GM03348 (cell line): ENCODE measurements at places on chromosomes 6 and 20.

GRCh38 chr6:24743265-24743943 is 24.4 kb upstream of the C6orf62 start:
- peak; percentile 77 for DNase-seq

GRCh38 chr6:163405412-163406309 is 8.9 kb upstream of the QKI start:
- DNase-seq: peak; percentile 50

DNA sequence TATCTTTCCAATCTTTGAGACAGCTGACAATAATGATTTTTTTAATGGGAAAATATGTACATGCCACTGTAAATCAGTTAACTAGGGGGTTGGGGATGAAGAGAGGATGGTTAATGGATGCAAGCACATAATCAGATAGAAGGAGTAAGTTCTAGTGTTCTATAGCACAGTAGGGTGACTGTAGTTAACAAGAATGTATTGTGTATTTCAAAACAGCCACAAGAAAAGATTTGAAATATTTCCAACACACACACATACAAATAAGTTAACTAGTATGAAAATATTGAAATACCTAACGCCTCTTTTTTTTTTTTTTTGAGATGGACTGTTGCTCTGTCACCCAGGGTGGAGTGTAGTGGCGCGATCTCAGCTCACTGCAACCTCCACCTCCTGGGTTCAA is 153.4 kb upstream of the SALL4 start:
- DNase-seq: no peak

GRCh38 chr6:118869350-118869749 is 24.6 kb upstream of the ASF1A start:
- DNase-seq: peak; percentile 23

DNA sequence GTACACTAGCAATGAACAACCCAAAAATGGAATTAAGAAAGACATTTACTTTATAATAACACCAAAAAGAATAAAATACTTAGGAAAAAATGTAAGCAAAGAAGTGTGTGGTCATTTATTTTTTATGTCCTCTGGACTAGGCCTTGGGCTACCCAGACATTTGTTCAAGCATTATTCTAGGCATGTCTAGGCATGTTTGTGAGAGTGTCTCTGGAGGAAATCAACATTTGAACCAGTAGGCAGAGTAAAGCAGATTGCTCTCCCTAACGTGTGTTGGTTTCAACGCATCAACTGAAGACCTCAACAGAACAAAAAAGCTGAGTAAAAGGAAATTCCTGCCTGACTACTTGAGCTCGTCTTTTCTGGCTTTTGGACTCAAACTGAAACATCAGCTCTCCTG is 84.5 kb downstream of the ANKEF1 start:
- no peak for DNase-seq

- DNase-seq: no peak
Measured at GRCh38 chr20:47237715-47238114, 118.8 kb downstream of the ZMYND8 start.

GRCh38 chr6:168165891-168166290 is 86.9 kb upstream of the FRMD1 start:
- DNase-seq: no peak

DNA sequence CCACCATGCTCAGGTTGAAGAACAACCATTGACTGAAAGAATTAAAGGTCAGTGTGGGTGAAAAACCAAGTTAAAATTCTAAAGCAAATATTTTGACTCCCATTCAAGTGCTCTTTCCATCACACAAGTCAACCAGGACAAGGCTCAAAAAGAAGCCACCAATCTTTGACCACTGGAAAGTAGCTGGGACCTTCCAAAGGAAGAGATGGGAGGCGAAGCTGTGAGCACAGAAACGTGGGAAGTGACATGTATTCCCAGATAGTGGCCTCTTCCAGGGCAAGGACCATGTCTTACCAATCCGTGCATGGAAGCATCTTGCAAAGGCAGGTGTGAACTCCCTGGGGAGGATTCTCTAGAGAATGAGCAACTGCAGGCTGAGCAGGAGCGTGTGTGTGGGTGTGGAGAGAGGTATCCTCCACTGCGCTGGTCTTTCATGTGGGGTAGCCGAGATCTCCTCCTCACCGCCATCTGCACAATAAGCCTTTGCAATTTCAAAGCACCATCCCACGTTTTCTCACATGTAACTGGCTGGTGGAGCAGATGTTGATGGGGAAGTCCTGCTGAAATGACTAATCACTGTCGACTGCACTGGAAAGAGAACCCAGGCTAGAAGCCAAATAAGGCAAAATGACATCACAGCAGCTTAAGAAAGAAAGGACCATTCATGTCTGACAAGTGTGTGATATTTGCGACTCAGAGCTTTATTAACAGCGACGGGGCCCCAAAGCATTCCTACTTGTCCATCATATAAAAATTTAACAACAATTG is 189.4 kb upstream of the RREB1 start:
- peak; percentile 39 for DNase-seq

- no peak for DNase-seq
Measured at GRCh38 chr6:166604911-166605310, 18.4 kb upstream of the RAMACL start.

GRCh38 chr20:46349035-46349741 is 40.9 kb upstream of the CDH22 start:
- DNase-seq: peak; percentile 82

DNA sequence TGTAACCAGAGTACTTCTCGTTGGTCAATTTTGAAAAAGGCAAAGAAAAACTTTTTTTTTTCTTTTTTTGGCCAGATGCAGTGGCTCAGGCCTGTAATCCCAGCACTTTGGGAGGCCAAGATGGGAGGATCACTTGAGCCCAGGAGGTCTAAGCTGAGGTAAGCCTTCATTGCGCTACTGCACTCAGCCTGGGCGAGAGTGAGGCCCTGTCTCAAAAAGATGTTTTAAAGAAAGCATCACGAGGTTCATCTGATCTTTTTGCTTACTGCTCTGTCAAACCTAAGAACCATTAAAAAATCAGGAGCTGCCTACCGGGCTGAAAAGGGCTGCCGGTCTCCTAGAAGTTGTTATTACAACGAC is 607 bp downstream of the LYRM2 start:
- DNase-seq: no peak

DNA sequence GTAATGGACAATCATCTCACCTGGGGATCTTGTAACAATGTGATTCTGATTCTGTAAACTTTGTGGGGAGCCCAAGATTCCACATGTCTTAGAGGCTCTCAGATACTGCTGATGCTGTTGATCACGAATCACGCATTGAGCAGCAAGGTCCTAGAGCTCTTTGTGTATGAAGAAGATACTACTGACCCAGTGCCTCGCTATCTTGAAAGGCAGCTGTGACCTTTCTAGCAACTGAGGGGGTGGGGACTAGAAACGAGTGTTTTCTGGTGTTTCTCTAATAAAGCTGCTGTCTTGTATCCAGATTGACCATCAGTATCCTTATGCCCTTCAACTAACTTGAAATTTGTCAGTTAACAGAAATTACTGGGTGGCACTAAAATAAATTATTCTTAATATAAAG is 142.9 kb downstream of the MTHFD1L start:
- no peak for DNase-seq

DNA sequence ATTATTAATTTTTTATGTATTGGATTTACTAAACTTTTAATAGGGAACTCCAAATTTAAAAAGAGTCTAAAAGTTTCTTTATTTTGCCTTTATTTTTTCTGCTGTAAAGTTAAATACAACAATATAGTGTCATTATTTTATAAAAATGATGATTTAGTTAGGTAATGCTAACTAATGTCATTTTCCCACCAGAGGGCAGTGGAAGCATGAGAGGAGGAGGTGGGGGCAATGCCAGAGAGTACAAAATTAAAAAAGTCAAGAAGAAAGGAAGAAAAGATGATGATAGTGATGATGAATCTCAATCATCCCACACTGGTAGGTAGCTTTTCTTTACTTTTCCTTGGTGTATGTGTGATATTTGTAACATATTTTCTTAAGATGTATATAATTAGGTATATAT is 20.2 kb upstream of the FHL5 start:
- no peak for DNase-seq
